ENCODE measurements at places on chromosomes 12 and 14.

GRCh38 chr14:23306412-23307145, at the start of gene BCL2L2:
BCL2L2 (plus strand) TSS chr14:23306833; CDS start chr14:23307768, 935 bp downstream.
- DNase-seq, result no peak

DNA sequence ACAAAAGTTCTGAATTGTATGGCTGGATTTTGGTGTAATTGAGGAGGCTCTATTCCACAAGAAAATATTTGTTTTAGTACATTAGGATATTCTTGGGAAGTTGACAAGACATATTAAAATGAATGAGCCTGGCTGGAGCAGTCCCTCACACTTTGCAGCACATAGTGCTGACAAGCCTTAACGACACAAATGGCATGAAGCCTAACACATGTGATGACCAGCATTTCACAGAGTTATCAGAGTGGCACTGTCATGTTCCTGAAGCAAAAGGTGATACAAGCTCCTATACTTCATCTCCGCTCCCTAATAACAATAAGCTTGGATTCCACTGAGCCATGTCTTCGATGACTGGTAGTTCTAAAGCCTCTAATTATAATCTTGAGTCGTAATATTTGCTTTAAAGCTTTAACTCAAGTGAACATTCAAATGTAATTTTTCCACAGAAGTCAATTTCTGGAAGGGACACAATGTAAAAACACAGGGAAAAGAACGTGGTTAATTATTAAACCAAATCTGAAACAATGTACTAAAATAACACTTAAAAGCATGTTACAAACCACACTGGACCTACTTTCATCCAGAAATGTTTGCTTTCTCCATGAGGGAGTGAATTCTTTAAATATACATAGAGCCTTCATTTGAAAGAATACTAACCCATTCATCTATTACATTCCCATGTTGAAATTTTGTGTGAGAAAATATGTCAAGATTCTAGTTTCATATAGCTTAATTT, 49.6 kb downstream of the GRIP1 start:
- no peak for DNase-seq

DNA sequence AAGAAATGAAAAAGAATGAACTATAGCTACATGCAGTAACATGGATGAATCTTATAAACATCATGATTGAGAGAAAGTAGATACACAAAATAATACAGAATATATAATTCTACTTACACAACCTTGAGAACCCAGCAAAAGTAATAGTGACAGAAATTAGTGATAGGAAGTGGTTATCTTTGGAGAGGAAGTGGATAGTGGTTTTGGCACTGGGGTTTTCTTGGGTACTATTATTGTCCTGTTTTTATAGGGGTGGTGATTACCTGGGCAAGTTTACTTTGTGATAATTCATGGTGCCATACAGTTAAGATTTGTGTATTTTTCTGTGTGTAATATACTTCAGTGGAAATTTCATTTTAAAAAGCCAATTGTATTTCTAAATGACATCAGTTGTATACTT, 352.7 kb downstream of the AEBP2 start:
- no peak for DNase-seq

DNA sequence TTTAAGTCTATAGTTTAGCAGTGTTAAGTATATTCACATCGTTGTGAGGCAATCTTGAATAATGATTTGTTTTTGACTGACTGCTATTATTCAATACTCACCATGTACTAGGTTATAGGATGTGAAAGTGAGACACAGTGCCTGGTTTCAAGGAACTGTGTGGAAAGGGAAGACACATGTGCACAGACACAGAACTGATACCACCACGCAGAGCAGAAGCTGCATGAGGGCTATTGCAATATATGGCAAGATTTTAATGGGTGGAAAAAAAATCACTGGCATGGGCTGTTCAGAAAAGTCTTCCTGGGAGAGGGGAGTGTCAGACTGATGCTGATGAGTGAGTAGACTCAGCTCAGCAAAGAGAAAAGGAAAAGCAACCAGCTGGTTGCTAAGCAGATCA, 10.4 kb downstream of the SLC7A8 start:
- no peak for DNase-seq

DNA sequence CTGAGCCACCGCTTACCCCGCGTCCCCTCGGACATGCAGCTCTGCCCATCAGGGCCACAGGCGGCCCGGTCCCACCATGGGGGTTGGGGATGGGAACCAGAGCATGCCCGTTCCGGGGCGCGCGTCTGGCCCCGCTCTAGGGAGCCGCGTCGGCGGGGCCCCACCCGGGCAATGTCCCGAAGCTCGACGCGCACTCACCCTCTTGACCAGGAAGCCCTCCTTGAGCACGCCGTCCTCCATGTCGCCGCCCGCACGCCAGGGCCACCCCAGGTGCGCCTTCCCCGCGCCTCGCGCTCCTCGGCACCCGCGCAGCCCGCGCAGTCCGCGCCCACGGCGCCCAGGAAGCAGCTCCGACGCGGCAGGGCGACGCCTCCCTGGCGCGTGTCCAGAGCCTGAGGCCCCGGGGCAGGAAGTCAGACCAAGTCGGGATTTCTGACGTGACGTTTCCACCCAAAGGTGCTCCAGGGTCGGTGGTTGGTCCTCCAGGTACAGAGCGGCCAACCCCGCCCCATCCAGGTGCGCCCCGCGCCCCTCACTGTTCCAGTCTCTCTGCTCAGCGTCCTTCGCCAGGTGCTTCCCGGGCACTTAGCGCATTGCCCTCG, at the start of gene PLEK2:
TSS of gene PLEK2 (minus strand) at position 346 of the 602 bp plus-strand sequence. CDS start at position 240, 106 bp downstream.
- DNase-seq, result no peak

DNA sequence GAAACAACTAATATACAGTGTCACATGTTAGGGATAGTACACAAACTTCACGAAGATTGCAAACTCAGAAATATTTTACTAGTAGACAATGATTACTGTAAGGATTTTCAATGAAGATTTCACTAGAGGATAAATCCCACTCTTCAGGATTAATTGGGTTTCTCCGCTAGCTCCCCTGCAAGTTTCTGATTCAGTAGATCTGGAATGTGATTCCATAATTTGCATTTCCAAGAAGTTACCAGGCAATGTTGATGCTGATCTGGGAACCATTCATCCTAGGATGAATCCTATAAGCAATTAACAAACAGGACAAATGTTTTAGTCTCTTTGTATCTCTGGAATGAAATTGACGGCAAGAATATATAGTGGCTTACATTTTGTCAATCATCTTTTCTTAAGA, 272.4 kb downstream of the ALX1 start:
- DNase-seq, result no peak

- DNase-seq, result no peak
Observed at GRCh38 chr14:70663707-70664179, 22.0 kb downstream of the TTC9 start.

DNA sequence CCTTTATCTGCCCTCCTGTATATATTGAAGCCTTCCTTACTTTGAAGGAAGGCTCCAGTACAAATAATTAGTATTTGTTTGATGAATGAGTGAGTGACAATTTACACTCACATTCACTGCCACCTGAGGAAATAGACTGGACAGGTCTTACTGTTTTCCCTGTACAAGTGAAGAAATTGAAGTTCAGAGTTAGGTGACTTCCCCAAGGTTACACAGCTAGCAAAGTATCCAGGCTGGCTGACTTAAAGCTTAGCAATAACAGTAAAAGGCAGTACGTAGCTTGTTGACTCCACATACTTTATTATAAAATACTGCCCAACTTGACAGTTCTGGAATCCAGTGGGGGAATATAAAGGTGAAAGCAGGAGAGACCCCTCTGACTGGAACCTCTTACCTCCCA, 2.6 kb upstream of the KRT18 start:
- no peak for DNase-seq

DNA sequence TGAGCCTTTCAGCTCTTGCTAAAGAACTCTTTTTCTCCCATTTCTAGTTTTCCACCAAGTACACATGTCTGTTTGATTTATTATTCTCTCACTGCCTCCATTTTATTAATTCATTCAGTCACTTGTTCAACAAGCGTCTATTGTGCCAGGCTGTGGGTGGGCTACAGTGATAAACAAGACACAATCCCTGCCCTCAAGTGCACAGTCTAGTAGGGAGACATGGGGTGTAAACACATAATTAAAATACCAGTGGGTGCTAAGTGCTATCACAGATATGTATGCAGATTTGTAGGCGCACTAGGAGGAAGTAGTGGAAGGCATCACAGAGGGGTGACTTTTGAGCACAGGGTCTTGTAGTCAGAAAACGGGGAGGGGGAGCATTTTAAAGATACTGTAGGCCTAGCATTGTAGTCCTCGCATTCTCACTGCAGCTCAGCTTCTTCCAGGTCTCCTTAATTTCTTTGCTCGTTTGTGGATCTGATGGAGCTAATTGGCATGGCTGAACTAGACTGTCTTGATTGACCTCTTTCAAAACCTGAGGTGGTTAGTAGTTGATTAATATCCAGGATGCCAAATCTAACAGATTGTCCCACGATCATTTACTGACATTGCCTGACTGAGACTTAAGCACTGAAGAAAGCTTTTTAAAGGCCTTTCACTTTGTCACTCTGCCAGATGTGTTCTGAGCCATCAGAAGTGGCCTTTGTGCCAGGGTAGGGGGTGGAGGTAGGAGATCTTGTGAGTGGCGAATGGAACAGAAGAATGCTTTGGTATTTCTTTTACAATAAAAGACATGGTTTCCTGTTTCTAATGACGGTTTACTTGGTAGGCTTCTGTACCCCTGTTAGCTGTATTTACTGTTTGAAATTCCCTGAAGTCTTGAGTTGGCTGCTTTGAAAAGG, 116.9 kb downstream of the DIP2B start:
- no peak for DNase-seq

DNA sequence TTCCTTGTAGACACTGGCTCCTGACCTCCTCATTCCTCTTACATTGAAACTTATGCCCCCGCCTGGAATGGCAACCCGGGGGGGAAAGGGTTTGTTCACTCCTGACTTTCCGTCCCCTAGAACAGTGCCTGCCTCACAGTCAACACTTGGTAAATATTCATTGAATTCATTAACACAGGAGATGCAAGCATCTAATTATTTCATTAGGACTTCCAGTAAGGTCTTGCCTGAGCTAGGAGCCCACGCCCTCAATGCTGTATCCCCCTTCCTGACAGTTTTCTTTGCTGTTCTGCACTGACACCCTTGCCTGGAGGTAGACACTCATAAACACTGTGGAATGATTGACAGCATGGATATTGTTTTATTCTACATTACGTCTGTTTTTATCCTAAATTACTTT, 49.3 kb upstream of the CHST11 start:
- DNase-seq, result no peak

GRCh38 chr12:52651726-52652261, at the start of gene KRT2:
KRT2 (minus strand) TSS chr12:52652211; CDS start chr12:52652142, 69 bp downstream.
- DNase-seq, result no peak

DNA sequence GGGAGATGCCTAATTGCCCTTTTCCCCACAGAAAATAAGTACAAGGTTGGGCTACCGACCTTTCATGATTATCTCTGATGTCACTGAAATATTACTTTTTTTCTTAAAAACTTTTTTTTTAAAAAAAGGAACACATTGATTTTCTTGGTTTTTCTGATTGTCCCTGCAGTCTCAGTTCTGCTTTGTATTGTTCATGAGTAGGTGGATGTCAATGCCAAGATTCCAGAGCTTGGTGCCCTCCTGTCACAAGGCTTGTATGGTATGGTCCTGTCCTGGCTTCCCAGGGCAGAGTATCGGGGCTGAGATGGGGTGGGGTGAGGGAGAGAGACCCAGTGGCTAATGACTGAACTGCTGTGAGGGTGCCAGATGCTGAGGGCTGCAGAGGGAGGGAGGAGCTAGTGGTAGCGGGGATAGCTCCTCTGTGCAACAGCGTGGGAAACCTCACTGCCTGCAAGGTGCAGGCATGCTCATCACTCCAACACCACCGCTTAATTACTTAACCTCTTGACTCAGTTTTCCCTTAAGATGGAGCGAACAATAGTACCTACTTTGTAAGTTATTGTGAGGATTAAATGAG, 4.4 kb upstream of the CTDSP2 start:
- no peak for DNase-seq

GRCh38 chr14:97380539-97380941, 583.4 kb downstream of the VRK1 start:
- DNase-seq, result peak; percentile 74

- DNase-seq, result no peak
Observed at GRCh38 chr12:92468358-92469020, 234.3 kb upstream of the PLEKHG7 start.

GRCh38 chr12:95214466-95214865, 2.8 kb downstream of the FGD6 start:
- DNase-seq, result no peak

DNA sequence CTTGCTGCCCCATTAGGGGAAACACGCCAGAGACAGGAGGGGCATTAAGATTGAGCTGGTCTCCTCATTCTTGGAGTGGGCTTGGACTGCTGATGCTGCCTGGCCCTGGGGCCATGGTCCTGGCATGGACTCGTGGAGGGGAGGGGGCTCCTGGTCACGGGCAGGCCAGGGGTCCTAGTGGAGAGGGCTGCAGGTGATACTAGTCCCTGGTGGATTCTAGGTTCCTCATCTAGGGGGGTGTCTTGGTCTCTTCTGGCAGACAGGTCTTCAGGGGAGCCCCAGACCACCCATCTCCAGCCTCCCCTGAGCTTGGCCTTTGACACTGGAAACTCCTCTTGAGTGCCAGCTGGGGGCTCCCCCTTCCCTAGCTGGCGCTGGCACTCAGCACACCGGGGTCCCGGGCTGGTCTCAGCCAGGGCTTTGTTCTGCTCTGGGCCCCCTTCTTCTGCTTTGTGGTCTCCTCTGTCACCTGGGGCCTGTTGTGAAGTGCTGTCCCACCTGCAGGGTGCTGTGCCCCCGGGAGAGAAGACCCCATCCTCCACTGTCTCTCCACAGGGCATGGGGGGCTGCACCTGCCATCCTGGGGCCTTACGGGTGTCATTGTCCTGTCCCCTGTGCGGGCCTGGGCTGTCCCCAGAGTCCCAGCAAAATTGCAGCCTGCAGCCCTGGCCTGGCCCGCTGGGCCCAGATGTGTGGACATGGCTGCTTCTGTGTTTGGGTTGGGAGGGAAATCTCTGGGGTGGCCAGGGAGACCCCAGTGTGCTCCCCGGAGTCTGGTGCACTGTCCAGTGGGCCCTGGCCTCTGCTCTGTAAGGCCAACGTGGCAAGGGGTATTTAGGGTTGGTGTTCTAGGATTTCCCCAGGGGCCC, 2.3 kb downstream of the KIF26A start:
- no peak for DNase-seq

DNA sequence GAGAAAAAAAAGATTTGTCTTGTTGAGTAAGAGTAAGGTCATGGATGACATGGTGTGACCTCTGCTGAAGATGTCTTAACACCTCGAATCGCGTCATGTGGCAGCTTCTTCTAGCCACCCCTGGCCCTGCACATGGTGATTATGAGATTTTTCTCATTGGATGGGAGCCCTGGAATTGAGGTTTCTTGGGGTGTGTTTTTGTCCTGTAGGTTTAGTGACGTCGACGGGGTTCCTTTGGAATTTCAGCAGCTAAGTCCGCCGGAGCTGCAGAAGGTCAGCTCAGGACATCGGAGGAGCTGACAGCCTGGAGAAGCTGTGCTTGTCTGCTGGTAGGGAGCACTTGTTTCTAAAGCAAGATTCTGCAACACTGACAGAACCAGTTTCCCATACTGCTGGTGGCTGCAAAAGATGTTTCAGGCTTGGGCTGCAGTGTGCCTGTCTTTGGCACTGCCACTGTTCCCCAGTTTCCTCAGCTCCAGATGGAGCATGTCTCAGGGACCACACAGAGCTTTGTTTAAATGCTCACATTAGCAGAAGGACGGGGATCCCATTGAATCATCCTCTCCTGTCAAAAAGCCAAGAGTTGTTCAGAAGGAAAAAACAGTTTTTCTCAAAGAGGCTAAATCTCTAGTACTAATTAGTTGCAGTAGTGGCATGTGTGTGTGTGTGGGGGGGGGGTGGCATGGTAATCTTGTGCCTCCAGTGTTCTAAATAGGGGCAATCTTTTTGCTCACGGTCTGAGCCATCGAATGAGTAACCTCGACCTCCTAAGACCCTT, 5.2 kb upstream of the FOS start:
- no peak for DNase-seq

GRCh38 chr14:90302529-90303303, 29.0 kb downstream of the NRDE2 start:
- no peak for DNase-seq
